Left ventricle myocardium inferior (tissue), 1 donor: ENCODE measurements at places on chromosomes 12 and 14. TPM values are rescaled to one million over a fixed set of nuclear protein-coding genes. Genes with fewer than 3 reads are reported as not detected.

- DNase-seq: no peak
Observed at GRCh38 chr12:98374007-98374406, 141.4 kb upstream of the TMPO start.

DNA sequence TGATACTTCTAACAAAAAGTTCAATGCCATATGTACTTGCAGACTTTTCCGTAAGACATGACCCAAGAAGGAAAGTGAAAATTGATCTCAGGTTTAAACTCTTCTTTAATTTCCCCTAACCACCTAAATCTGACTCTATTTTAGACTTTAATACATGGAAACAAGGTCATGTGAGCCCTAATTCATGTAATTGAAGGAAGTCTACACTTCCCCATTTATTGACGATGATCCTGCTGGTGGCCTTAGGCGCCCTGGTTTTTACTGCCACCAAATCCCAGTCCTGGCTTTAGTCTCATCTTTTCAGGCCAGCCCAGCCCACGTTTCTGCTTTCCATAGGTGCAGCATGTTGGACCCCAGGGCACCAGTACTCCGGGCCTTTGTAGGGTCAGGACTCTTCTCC is 157.9 kb downstream of the PELI2 start:
- DNase-seq: no peak

GRCh38 chr14:71135911-71136310 is 228.7 kb downstream of the PCNX1 start:
- DNase-seq: no peak

The PLEK2 gene
- total RNA-seq: not detected

- no peak for DNase-seq
Observed at GRCh38 chr12:92292016-92292415, 146.4 kb upstream of the BTG1 start.

GRCh38 chr14:46057799-46058198 is 593.8 kb downstream of the RPL10L start:
- no peak for DNase-seq

The ATL1 gene
- 1.6 TPM for total RNA-seq

GRCh38 chr14:63991833-63992232 is 139.0 kb downstream of the SYNE2 start:
- no peak for DNase-seq
